ENCODE measurements at places on chromosomes 7 and 10. TPM values are rescaled to one million over a fixed set of nuclear protein-coding genes. Genes with fewer than 3 reads are reported as not detected.

- H3K4me3 ChIP-seq, result no peak overlapping the region
- no peaks in the 10 kb centered on the region for H3K4me1 ChIP-seq
- DNase-seq, result no peak
- H3K27ac ChIP-seq, result no peak overlapping the region
- no peaks in the 10 kb centered on the region for H3K36me3 ChIP-seq
Measured at GRCh38 chr7:92517631-92518030, 10.7 kb downstream of the PEX1 start.

DNA sequence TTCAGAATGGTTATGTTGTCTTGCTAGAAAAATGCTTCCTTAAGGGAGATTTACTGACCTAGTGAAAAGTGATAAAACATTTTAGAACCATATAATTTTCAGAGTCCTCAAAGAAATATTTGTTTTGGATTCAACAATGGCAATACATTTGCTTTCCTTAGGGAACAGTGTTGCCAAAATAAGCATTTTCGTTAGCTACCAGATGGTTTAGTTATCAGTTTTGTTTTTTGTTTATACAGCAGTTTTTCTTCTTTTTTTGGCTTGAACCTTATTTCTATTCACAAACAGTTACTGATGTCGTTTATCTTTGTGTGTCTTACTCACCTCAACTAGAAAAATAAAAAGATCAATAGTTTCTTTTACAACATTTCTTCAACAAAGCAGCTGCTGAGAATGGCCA lies 48.6 kb downstream of the EXOC4 start:
- no peak for DNase-seq
- no peaks in the 10 kb centered on the region for H3K27me3 ChIP-seq
- H3K36me3 ChIP-seq, result no peaks in the 10 kb centered on the region
- no peaks in the 10 kb centered on the region for H3K4me1 ChIP-seq
- H3K27ac ChIP-seq, result no peak overlapping the region

- no peak for DNase-seq
- no peak overlapping the region for H3K27ac ChIP-seq
- no peak overlapping the region for H3K4me3 ChIP-seq
- no peaks in the 10 kb centered on the region for H3K27me3 ChIP-seq
- H3K4me1 ChIP-seq, result no peaks in the 10 kb centered on the region
Measured at GRCh38 chr7:38744746-38745145, 113.6 kb upstream of the AMPH start.

GRCh38 chr10:60334991-60335390 lies 54.7 kb downstream of the ANK3 start:
- no peaks in the 10 kb centered on the region for H3K27me3 ChIP-seq
- no peak for DNase-seq
- no peaks in the 10 kb centered on the region for H3K36me3 ChIP-seq

Gene SKIDA1
- 4.9 TPM for total RNA-seq

Gene CLEC2L
- total RNA-seq, result not detected

Measured in uterus (tissue), 4 donors.